ENCODE measurements at places on chromosomes 2 and 18.

DNA sequence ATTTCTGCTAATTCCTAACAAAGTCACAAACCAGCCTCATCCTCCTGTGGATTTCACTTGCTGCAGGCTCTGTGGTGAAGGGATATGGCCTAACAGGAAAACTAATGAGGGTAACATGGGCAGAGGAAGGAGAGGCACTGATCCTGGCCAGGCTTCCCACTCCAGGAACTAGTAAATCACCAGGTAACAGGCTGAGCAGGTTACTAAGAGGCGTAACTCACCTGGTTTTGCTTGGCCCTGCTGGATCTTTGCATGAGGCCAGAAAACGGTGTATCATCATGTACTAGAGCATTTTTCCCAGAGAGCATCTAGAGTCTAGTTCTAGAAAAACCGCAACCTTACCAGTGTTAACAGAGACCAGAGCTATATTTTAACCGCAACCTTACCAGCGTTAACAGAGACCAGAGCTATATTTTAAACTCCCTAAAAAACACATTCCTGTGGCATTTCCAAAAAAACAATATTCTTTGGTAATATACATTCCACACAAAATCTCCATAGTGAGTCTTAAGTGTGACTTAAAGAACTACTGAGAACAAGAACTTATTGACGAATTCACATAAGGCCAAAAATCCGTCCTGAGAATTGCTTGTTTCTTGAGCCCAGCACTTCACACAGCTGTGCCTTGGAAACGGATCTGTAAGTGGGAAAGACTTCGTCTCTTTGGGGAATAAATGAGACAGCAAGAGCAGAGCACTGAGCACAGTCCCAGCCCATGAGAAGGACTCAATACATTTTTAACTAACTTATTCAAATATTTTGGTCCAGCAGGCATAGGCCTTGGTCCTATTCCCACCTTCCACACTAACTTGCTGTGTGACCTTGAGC lies 43.4 kb downstream of the DPP4 start:
- DNase-seq, result no peak

- no peak for DNase-seq
Observed at GRCh38 chr2:117815946-117816345, 1.5 kb downstream of the DDX18 start.

- DNase-seq, result no peak
Observed at GRCh38 chr2:190267302-190267701, 52.3 kb downstream of the HIBCH start.

GRCh38 chr2:171482308-171482707 lies 40.0 kb upstream of the CYBRD1 start:
- DNase-seq, result no peak

DNA sequence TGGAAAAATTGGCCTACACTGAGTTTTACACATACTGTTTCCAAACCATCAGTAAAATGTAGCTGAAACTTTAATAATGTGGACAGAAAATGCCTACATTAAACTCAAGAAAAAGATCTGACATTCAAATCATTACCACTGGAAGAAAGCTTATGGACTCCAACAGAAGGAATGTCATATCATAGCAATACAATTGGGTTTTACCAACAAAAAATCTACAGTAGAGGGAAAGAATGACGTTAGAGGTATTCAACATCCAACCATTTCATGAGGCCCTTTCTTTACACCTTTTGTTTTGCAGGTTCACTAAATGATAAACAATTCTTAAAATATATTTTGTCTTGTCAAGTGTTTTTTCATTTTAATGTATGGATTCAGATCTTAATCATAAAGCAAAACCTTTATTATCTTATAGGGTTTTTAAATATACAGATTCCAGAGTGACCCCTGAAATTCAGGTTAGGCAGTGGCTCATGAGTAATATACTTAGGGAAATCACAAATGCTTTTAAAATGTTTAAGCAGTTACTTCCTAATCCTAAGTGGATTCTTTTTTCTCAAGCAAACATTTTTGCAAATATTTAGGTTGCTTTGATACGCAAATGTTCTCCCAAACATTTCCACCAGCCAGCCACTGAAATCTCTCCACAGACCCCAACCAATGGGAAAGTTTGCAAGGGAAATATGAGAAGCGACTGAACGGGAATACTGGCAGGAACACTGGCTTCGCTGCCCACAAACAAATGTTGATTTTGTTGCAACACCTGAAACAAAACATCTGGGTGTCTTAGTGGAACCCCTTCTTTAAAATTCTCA lies 168.7 kb downstream of the TCF4 start:
- DNase-seq, result no peak

- no peak for DNase-seq
Observed at GRCh38 chr2:62505109-62505749, 766 bp downstream of the TMEM17 start.

DNA sequence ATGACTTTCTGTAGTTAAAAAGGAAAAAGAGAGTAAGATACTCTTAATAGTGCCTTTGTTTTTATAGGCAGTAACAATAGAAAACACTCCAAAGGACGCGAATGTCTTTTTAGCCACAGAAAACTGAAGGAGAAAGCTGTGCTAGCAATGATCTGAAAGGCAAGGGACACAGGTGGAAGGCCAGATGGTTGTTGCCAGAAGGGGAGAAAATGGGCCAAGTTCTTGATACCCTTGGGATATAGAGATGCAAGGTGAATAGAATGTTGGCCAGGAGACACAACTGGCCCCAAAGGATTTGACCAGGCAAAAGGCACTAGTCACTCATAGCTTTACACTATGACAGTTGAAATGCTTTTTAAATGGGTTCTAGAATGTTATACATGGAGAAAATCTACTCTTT lies 180.0 kb downstream of the NRXN1 start:
- DNase-seq, result no peak

GRCh38 chr2:70895249-70895648 lies 40.5 kb upstream of the ATP6V1B1 start:
- DNase-seq, result no peak

- no peak for DNase-seq
Observed at GRCh38 chr2:69764286-69765095, 22.6 kb downstream of the ANXA4 start.

DNA sequence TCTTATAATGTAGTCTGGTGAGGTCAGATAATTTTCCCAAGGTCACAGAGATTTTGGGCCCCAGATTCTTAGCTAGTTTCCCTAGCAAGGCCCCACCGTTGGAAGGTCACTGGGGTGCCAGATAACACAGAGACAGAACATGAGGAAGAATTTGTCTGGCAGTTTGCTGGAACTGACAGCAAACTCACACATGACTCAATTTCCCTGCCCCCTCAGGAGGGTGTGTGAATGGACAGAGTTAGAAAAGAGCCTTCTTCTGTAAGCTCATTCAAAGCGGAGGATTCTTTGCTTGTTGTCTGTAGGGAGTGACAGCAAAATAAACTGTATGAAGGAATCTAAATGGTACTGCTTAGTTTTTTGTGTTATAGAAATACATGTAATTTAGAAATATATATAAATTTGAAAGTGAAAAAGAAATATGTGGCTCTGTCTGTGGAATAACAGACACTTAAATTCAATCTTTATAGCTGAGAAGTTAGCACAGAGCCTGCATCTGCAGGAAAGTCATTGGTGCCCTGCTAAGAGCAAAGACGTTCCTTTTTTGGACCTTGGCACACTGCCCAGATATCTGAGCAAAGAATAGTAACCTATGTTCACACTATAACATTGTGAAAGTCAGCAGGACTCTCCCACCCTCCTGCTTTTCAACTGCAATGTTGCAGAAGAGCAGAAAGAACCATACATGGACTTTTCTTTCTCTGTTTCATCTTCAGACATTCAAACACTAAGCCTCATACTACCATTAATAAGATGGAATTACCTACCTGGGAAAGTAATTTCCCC lies 2.1 kb downstream of the MDH1 start:
- no peak for DNase-seq

DNA sequence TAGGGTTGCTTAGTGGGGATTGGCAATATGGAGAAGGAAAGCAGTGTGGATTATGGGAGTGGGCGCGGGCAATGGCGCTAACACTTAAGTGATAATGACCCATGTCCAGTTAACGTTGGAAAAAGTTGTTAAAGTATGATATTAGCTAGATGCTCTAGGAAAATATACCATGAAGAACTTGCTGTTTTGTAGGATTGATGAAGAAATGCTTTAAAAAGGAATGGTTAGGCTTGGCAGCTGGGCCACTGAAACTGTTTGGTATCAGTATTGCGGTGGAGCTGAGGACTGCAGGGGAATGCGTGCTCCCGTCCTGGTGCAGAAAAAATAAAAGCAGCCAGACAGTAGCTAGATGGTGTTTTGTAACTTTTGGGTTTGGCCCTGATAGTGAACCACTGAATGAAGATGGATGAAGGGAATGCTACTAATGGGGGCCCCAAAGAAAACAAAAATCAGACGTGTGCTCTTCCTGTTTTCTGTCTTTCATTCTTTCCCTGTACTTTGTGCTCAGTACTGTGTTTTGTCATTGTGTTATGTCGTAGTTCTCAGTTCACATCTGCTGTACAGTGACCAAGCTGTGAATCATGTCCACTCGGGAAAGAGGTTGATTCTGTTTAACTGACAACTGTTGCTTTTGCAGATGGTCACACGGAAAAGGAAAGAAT lies 999 bp downstream of the INSIG2 start:
- no peak for DNase-seq

- DNase-seq, result no peak
Observed at GRCh38 chr2:122859260-122859659, 1103.8 kb downstream of the TSN start.

GRCh38 chr2:132593171-132593570 lies 76.8 kb downstream of the LYPD1 start:
- DNase-seq, result no peak

GRCh38 chr18:60471652-60472051 lies 99.1 kb upstream of the MC4R start:
- no peak for DNase-seq

DNA sequence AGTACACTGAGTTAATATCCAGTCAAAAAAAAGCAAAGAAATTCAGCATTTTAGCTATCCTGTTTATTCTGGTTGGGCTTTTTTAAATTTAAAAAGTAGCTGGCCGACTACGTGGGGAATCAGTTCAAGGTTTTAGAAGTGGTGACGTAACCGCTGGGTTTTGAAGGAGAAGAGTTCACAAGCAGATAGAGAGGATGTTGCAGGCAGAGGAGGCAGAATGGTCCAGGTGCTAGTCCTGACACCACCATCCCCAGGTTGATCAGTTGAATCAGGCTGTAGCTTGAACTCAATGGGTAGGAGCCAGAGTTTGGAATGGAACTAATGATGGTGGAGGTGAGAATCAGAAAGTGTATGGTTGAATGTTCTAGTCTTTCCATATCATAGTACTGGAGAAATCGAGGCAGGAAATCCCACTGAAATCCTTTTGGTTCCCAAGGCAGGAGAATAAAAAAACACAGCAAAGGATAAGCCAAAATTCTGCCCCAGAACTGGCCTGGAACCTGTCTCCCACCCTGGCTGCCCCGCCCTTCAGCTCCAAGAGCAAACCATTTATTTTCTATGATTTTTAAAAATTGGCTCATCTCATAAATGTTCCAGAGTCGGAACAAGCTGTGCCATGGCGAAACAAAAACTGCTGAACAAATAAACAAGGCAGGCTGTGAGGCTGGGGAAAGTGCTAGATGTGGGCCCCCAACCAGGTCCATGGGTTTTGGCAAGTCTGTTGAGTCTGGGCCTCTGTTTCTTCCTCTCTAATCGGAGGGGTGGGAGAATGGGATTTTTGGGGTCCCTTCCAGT lies 44.0 kb downstream of the SLC4A1AP start:
- no peak for DNase-seq

- DNase-seq, result no peak
Observed at GRCh38 chr2:174771136-174771535, 6.9 kb upstream of the CHRNA1 start.

DNA sequence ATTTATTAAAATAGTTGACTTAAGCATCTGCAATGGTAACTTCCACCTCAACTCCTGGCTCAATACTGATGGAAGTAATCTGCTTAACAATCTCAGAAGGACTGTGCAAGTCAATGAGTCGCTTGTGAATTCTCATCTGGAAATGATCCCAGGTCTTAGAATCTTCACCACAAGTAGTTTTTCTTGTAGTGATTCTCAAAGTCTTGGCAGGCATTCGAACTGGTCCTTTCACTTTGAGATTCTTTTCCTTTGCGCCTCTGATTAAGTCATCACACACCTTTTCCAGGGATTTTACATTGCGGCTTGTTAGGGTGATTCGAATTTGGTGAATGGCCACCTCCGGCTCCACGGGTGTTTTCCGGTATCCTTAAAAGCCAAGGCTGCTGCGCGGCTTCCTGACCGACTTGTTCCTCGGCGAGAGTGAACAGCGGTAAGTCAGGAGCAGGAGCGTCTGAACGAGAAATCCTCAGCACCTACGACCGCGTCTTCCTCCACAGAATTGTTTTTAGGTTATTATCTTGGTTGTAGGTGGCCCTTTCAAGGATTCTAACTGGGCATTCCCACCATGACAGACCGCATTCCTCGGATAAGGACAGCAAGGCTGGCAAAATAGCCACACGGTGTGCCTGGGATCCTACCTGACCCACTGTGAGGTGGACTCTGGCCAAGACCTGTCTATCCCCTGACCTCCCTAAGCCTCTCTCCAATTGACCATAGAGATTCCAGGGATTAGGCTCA lies 23.8 kb upstream of the SLC20A1 start:
- no peak for DNase-seq

- no peak for DNase-seq
Observed at GRCh38 chr2:42168459-42169099, 574 bp upstream of the EML4 start.

GRCh38 chr2:42342795-42343241 lies 18.2 kb downstream of the COX7A2L start:
- DNase-seq, result no peak

GRCh38 chr2:172962082-172962481 lies 113.6 kb upstream of the MAP3K20 start:
- DNase-seq, result no peak

- no peak for DNase-seq
Observed at GRCh38 chr18:55406451-55406991, 181.5 kb downstream of the TCF4 start.

- DNase-seq, result no peak
Observed at GRCh38 chr2:213227458-213227857, 56.8 kb upstream of the SPAG16 start.

DNA sequence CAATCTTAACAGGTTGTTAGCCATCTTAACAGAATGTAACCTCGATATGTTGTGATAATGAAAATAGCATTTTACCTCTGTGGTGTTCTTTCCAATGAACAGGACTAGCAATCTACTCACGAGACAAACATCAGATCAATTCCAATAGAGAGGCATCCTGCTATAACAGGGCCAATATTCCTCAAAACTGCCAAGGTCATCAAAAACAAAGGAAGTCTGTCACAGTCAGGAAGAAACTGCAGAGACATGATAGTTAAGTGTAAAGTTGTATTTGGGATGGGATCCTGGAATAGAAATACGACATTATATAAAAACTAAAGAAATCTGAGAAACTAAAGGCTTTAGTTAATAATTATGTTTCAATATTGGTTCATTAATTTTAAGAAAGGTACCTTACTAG lies 588.9 kb upstream of the NETO1 start:
- DNase-seq, result no peak

GRCh38 chr2:20560011-20560410 lies 90.9 kb downstream of the HS1BP3 start:
- DNase-seq, result no peak
